Stimulated activated CD4-positive, alpha-beta T cell treated with anti-CD3 and anti-CD28 coated beads, Interleukin-15, amount 100 ng/mL, for 48 hours (primary cell): ENCODE measurements at places on chromosomes 7 and 10.

GRCh38 chr7:55250313-55250712 is 114.8 kb upstream of the LANCL2 start:
- no peak for DNase-seq

- no peak for DNase-seq
Measured at GRCh38 chr10:93267521-93267920, 193.8 kb downstream of the CYP26A1 start.

DNA sequence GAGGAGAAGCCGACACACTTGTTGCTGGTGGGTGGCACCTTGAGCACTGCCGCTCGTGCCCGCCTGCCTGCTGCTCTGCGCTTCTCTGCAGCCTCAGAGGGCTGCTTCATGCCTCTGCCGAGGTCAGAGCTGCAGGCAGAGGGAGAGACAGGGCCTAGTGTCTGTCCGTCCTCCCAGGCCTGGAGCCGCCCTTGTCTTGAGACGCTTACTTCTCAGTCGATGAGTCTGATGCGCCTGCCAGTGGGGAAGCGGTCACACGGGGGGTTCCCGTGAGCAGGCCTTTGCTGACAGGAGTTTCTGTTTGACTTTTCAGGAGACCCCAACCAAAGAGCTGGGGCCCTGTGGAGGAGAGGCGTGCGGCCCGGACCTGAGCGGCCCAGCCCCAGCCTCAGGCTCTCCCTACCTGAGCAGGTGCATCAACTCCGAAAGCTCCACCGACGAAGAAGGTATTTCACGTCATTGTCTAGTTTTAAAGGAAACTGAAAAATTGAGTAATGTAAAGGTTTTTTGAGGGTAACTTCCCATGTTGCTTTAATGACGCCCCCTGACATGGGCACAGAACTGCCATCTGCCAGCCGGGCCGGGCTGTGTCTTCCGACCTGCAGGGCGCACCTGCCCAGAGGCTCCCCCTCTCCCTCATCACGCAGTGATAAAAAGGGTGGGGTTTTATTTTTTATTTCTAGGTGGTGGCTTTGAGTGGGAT is 7.8 kb upstream of the BHLHA15 start:
- no peak for DNase-seq

- DNase-seq: no peak
Measured at GRCh38 chr7:55212838-55213237, 152.3 kb upstream of the LANCL2 start.

- peak; percentile 38 for DNase-seq
Measured at GRCh38 chr10:6473430-6473829, 106.6 kb downstream of the PRKCQ start.

GRCh38 chr10:53022611-53023088 is 250.1 kb upstream of the MBL2 start:
- DNase-seq: no peak

GRCh38 chr10:1093696-1094095 is 37.5 kb downstream of the WDR37 start:
- DNase-seq: no peak

DNA sequence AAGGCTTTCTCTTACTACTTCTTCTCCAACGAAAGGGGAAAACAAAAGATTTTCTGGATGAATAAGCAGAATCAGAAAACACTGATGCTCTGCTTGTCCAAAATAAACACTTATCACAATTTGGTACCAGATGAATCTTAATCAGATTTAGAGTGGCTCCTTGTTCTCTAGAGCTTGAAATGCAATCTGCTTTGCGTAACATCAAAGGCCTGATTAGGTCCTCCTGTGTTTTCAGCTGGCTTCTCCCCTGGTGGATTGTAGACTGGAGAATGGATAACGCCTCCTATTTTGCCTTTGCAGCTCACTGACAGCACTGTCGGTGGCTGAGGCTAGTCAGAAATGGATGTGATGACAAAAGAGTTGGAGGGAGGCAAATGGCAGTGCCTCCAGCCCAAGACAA is 91.2 kb downstream of the FAM13C start:
- no peak for DNase-seq

DNA sequence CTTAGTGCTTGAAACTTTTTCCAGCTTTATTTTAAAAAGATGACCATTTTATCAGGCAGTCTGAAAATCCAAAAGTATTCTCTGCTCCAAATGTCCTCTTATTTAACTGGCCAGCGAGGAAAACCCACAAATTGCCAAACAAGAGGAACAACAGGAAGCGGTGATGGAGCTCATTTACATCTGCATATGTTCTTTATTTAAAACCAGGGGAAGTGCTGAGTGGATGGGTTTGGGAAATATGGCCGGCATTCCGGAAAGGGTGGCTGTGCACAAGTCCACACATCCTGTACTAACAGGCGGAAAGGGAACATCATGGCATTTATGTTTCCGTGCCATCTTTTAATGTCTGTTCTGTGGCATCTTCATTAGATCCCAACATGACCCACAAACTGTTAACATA is 974.5 kb downstream of the LRMDA start:
- no peak for DNase-seq

DNA sequence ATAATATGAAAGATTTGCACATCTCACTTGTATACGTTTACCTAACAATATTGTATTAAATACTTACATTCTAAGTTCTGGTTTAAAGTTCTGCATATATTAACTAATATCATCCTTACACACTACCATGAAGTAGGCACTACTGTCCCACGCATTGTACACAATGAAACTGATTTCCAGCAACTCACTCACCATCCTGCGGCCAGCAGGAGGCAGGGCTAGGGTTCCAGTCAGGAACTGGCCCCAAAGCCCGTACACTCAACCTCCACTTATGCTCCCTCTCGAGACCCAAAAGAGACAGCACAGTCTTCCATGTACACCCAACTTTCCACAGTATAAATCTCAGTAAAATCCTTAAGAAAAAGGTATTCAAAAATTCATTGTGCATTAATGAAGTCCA is 41.4 kb downstream of the GRID1 start:
- DNase-seq: no peak

DNA sequence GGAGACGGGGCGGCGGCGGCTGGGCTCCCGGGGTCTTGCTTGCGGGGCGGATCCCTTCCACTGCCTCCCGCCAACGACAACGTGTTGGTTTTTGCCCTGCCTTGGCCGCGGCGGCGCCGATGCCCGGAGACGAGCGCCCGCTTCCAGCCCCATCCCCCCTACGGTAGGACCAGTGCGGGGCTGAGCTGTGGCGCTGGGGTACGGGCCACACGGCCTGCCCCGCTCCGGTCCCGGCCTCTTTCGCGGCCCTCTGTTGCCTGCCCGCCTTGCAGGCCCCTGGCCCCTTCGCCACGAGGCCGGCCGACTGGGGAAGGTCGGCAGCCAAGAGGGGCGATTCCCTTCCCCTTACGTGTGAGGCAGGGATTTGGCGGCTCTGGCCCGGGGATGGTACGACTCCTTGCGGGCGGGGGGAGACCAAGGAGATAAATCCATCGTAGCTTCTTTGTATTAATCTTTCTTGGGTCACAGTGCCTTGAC is 488 bp downstream of the EIF4H start:
- DNase-seq: peak; percentile 12

DNA sequence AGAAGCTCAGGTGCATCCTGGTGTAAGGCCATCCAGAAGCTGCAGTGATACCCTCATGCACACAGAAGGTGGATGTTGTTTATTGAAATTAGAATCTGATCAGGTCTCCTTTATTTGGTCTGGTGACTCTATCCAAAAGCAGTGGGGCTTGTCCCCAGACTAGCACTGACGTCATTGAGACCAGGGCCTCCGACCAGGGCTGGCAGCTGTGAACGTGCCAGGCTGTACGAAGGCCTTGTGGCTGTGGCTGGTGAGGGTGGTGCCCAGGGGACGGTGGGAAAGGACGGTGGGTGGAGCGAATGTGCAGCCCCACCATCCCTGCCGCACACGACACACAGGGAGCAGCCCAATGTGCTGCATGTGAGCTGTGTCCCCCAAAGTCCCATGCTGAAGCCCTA is 160.0 kb downstream of the ADARB2 start:
- DNase-seq: no peak

DNA sequence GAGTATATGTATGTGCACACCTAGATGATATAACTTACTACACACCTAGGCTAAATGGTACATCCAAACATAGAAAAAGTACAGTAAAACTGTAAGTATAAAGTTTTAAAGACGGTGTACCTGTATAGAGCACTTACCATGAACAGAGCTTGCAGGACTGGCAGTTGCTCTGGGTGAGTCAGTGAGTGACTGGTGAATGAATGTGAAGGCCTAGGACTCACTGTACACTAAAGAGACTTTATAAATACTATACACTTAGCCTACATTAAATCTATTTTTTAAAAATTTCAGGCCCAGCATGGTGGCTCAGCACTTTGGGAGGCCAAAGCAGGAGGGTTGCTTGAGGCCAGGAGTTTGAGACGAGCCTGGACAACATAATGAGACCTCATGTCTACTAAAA is 195.3 kb downstream of the FZD1 start:
- DNase-seq: no peak

DNA sequence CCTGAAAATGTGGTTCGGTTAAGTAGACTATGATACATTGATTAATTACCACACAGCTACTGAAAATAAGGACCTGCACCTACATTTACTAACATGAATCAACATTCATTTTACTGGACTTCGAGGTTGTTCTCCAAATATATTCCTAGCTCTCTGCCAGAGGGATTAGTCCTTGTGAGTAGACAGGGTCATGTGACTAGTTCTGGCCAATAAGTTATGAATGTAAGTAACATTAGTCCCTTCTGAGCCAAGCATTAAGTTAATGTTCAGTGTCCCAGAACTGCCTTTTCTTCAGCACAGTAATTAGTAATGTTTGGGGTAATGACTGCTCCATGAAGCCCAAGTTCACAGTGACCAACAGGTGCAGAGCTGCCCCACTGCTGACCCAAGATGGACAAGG is 9.2 kb downstream of the ITIH5 start:
- DNase-seq: no peak

DNA sequence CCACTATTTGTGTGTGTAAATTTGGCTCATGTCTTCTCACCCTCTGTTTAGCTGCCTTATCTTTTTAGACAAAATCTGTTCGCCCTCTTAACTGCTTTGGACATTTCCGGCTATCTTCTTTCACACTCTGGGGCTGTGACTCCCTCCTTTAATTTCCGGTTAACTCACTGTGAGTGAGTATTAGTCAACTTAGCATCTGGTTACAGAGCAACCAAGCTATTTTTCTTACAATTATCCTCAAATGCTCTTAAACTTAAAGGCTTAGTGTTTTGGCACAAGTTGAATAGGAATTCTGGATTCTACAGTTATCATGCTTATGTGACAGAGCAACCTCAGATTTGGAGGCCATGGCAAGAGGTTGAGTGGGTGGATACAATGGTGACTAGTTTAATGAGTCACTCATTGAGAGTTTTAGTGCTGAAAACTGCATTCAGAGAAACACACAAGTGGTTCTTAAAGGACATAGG is 177.6 kb upstream of the SEMA3A start:
- no peak for DNase-seq

DNA sequence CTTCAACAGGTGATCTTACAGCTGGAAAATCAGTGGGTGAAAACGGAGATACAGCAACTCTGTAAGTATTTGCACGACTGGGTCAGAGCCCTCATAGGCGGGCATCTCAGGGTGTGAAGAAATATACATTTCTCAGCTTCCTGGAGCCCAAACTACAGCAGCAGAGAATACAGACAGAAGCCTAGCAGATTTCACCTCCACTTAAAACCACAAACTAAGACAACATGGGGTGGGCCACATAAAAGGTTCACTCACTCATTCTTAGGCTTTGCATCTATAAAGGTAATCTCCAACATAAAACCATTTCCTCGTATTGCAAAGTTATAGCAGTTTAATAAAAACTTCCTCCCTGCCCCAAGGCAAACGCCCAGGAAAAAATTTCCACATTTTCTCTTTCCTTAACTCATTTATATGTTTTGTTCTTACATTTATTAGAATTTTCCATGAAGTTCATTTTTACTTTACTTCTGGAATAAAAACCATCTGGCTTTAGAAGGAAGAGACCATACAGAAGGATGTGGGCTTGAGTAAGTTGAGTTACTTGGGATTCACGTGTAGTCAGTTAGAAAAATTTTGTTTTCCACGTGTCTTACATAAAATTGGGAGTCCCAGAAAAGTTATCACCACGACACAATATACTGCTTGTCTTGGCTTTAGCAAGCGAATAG is 327.1 kb downstream of the FRMD4A start:
- no peak for DNase-seq

- DNase-seq: no peak
Measured at GRCh38 chr7:101624246-101625001, 4.7 kb downstream of the MYL10 start.

GRCh38 chr7:54823776-54824175 is 64.8 kb upstream of the SEC61G start:
- no peak for DNase-seq

- DNase-seq: no peak
Measured at GRCh38 chr10:126417220-126417825, 29.0 kb upstream of the ADAM12 start.

DNA sequence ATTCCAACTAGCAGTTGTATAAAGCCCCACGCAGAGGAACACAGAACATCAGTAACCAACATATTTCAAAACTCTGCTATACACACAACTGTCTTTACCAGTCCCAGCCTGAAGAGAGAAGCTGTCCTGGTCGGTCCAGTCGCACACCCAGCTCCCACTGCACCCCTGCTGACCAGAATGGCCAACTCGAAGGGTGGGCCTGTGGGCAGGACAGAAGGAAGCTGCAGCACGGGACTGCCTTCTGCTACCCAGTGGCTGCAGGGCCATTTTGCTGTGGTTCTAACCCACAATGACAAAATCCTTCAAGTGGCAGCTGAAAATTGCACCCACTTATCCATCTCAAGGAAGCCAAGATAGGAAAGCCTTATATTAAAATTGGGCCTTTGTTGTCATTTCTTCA is 48.2 kb downstream of the GSDME start:
- DNase-seq: no peak

DNA sequence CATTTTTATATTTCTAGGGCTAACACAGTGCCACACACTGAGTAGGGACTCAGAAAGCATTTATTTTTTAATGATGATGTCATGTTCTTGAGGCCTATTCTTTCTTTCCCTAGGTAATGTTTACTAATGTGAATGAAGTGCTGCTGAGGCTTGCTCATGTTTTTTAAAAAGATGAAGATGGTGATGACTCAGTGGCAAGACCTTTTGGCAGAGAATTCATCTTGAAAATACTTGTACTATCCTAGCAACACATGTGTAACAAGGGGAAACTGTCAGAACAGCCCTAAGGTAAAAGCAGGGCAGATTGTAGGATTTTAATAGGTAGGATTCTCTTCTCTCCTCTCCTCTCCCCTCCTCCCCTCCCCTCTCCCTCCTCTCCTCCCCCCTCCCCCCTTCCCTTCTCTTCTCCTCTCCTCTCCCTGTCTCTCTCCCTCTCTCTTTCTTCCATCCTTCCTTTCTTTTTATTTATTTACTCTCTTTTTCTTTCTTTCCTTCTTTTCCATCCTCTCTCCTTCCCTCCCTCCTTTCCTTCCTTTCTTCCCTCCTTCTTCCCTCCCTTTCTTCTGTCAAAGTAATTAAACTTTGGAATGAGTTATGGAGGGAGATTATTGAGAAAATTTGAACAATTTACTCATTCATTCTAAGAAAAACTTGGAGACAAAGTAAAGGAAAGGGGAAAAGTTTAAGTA is 75.3 kb downstream of the ZNF92 start:
- DNase-seq: no peak

DNA sequence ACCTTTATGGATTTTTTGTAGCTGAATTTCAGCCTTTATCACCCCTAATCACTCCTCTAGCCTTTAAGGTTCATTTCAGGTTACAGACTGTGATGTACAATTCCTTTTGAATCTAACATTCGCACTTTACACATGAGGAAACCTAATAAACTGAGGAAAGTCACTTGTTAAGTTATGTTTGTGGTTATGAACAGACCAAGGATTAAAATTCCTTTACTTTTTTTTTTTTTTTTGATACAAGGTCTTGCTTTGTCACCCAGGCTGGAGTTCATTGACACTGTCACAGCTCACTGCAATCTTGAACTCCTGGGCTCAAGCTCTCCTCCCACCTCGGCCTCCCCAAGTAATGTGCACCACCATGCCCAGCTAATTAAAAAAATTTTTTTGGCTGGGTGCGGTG is 3.6 kb downstream of the MCU start:
- no peak for DNase-seq
